ENCODE measurements at places on chromosomes 1 and 21.

- no peak for DNase-seq
Observed at GRCh38 chr1:178632653-178633052, 92.4 kb upstream of the RALGPS2 start.

DNA sequence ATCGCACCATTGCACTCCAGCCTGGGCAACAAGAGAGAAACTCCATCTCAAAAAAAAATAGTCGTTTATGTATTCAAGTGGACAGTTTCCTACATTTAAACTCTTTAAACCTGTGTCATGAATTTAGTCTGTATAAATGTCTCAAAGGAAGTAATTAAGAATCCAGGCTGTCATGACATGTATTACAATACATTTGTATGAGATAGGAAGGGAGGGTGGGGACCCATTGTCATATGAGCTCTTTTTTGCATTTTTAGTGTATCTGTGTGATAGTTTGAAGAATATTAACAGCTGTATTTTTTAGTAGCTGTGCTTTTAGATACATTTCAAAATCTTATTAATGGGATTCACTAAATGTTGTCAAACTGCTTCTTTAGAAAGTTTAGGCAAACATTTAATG is 20.0 kb downstream of the DONSON start:
- no peak for DNase-seq

DNA sequence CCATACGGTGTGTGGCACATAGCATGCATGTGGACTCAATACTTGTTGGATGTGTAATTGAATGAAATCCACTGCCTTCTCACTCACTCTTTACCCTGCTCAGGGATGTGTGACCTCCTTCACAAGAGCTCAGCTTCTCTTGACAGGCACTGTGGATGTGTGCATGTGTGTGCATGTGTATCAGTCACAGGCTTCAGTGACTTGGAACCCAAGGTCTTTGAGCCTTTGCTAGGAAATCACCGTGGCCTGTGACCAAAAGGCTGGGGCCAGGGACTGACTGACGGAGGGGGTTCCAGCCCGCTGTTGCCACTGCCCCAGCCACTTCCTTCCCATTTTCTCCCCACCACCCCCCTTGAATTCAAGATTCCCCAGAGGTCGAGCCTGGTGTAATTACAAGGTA is 144.4 kb upstream of the POU3F1 start:
- DNase-seq: no peak

GRCh38 chr1:157307491-157307890 is 169.3 kb upstream of the ETV3 start:
- DNase-seq: no peak

GRCh38 chr1:89041119-89041641 is 18.5 kb upstream of the GBP3 start:
- DNase-seq: no peak

DNA sequence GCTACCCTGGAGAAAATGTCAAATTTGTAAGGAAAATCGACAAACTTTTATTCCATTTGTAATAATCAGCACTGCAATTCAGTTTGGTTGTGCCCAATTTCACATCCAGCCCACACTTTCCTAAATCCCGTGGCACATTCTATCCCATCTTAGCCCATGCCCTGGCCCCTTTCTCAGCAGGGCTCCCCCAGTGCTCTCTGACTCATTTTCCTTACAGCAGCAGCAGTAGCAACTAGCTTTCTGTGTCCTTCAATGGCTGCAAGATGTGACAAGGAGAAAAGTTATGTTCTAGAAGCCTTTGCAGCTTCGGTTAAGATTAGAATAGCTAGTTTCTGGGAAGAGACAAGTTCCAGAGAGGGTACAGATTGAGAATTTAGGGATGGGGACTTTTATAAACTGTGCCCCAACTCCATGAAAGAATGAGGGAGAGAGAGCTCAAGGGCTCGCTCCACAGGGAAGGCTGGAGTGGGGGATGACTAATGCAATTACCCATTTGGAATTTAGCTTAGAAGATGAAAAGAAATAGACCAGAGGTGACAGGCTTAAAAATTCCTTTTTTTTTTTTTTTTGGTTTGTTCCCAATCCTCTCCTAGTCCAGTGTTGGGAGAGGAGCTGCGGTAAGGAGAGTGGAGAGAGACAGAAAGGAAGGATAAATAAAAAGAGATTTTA is 47.0 kb upstream of the POU2F1 start:
- DNase-seq: no peak

All from thoracic aorta (tissue), 2 donors.